Islet precursor cell (in vitro differentiated cells): ENCODE measurements at places on chromosomes 2 and 18.

DNA sequence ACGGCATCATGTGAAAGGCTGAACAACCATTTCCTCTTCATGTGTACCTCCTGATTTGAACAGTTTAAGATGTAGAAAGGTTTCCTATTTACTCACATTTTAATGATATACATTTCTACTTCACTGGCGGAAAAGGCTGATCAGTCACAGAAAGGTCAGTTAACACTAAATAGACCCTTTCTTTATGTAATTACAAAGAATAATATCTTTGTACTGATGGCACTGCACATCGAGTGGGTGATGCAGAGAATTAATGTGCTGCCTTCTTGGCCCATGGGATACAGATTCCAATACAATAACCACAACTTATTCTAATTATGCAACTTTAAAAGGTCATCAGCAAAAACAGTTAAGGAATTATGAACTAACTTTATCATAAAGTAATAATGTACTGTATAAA is 328.5 kb upstream of the KLHL14 start:
- DNase-seq = no peak

- no peak for DNase-seq
These were observed 429.1 kb downstream of the CBLN2 start for GRCh38 chr18:72114801-72115594.

DNA sequence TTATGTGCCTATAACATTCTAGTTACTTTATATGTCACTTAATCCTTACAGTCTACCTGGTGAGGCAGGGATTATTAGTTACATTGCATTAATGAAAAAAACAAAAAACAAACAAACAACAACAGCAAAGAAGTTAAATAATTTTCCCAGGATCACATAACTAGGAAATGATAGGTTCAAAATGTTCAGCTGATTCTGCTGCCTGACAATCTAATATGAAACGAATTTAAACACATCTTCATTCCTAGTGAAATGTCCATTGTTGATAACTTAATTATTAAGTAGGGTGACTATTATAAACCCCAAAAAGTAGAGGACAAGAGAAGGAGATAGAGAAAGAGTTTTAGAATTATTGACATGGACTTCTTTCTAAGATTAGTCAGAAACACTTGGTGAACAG is 22.6 kb downstream of the HOXD1 start:
- no peak for DNase-seq

- no peak for DNase-seq
These were observed 15.8 kb upstream of the PRSS56 start for GRCh38 chr2:232504438-232504837.

GRCh38 chr2:68798569-68798968 is 64.0 kb downstream of the ARHGAP25 start:
- no peak for DNase-seq

DNA sequence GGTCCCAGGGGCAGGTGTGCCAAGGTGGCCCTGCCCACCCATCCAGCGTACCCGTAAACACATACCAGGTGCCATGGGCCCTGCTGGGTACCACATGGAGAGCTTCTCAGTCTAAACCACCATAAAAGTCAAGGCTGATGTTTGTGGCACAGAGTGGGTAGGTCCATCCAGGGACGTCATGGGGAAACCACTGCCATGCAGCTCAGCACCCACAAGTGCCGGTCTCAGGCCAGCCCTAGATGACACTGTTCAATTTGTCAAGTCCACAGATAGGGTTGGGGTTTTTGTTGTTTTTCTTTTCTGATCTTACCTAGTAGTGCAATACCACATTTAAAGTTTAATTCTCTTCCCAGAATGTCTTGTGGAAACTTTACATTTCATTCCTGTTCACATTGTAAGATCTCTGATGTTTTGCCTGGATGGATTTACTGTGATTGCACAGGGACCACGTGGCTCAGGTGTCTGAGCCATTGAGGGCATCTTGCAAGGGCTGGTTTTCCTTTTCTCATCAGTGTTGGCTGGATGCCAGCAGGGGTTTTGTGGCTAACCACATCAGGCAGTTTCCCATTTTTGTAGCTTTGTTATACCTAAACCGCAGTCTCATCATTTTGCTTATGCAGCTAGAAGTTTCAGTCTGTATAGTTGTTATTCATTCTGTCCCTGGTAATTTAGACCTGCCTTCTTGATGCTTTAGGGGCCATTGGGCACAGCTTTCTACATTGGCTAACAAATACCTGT is 64.7 kb downstream of the STK25 start:
- DNase-seq = no peak

DNA sequence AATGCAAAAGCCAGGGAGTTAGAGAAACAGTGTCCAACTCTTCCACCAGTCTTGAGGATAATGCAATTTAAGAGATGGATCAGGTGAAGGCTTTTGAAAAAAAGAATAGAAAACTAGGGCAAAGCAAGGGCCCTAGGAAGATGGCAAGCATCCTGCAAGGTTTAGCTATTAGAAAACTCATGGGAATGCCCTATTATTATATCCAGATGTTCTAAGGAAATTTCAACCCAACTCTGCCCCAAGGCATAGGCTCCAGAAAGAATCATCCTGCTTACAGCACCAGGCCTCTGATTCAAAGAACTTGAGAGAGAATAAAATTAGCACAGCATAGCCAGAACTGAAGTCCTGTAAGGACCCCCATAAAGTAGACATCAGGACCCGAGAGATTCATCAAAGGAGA is 68.1 kb downstream of the EN1 start:
- DNase-seq = peak; percentile 4

- DNase-seq = no peak
These were observed 136.4 kb downstream of the SH3RF3 start for GRCh38 chr2:109265369-109265768.

- DNase-seq = peak; percentile 85
These were observed 9.4 kb upstream of the ITGB6 start for GRCh38 chr2:160209516-160209856.

GRCh38 chr18:74244554-74244953 is 47.2 kb downstream of the CYB5A start:
- no peak for DNase-seq

DNA sequence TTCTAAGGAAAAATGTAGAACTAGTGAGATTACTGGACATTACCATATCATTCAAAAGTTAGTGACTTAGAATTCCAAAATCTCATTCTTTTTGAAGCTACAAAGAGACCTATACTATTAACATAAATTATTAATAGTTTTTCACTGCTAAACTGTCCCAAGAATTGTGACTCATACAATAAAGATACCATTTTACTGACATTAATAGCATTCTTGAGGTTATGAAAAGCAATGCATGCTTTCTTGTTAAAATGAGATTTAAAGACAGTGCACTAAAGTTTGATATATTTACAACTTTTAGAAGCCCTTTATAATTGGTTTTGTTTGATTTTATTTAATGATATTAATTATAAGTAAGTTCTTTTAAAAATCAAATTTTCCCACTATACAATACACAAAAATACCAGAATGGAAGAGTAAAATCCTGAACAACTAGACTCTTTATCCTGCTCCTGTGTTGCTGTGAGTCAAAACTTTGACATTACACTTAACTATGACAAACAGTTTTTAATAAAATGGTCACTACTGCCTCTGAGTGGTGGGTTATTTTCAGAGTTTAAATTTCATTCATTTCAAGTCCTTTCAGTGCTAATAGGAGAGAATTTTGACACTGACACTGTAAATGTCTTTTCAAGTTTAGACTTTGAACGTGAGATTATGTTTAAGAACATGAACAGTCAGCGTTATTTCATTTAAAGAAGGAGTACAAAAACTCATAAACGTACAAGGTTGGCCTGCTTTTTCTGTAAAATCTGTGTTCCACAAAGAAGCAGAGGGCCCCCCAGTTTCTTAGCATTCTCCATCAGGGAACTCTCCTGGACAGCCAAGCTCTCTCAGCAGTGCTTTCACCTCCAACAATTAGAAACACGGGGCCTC is 54.5 kb downstream of the FAM124B start:
- DNase-seq = no peak

DNA sequence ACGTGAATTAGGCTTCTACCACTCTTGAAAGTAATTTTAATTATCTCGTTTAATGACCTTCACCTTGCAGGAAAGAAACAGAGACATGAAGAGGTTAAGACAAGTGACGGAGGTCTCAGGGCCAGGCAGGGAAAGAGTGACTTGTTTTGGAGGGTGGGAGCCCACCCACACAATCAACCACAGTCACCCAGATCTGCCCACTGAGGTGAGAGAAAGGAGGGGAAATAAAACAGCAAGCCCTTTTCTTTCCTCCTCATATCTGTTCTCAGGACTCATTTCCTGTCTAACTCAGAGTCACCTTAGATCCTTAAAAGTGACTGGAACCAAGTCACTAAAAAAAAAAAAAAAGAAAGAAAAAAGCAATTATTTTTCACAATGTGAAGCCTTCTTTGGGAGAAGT is 26.8 kb downstream of the ATP8B1 start:
- no peak for DNase-seq

GRCh38 chr18:34752056-34752455 is 42.0 kb downstream of the DTNA start:
- no peak for DNase-seq

- DNase-seq = no peak
These were observed 896.1 kb downstream of the NRXN1 start for GRCh38 chr2:50135821-50136220.

- DNase-seq = no peak
These were observed 366.7 kb upstream of the KCNJ3 start for GRCh38 chr2:154331784-154332183.

GRCh38 chr2:239245107-239245506 is 155.7 kb downstream of the HDAC4 start:
- DNase-seq = peak; percentile 43

GRCh38 chr2:222306393-222307142 is 7.8 kb upstream of the PAX3 start:
- no peak for DNase-seq

DNA sequence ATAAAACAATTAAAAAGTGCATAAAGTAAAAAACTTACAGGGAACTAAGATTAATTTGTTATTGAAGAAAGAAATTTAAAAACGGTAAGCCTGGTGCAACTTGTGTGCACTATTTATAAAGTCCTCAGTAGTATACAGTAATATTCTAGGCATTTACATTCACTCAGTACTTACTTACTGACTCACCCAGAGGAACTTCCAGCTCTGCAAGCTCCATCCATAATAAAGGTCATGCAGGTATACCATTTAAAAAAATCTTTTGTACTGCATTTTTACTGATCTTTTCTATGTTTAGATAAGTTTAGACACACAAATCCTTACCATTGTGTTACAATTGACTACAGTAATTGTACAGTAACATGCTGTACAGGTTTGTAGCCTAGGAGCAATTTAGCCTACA is 51.5 kb upstream of the NXPH2 start:
- DNase-seq = no peak

- peak; percentile 56 for DNase-seq
These were observed 16.2 kb upstream of the RHOB start for GRCh38 chr2:20430461-20431300.

DNA sequence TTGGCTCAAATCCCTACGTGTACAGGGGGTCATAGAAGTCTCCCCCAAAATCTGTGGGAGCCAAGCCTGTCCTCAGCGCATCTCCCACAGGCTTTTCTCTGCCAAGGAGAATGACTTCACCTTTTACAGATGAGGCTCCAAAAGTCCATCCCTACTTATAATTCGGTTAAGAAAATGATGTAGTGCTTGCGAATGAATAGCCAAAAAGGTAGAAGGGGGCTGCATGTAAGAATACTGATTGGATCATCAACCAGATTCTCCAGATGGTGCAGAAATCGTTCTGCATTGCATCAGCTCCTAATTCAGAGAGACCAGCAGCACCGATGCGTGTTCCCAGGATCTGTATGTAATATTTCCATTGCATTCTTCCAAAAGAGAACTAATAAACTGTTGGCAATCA is 91.9 kb downstream of the EPHA4 start:
- no peak for DNase-seq

GRCh38 chr18:77711096-77711495 is 461.4 kb downstream of the GALR1 start:
- DNase-seq = no peak

DNA sequence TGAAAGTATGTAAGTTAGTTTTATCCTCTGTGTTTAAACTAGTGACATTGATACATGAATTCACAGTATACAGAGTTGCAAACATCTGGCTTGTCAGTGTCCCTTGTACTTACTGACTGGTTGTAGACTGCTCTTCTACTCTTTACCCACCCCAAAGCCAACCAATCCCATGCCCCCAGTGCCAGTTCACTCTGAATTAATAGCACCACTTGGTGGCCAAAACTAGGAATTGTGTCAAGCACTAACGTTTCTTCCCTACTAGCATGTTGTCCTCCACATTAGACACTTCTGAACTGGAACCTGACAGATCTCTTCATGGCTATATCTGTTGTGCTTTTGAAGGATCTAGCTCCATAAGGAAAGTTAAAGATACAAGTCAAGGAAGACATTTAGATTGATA is 27.2 kb upstream of the OTX1 start:
- DNase-seq = peak; percentile 68

- DNase-seq = peak; percentile 92
These were observed at the start of gene IRS1 for GRCh38 chr2:226799211-226799975. IRS1 (minus strand) TSS chr2:226799820; CDS start chr2:226798738, 1,082 bp downstream.

GRCh38 chr2:12636837-12637581 is 79.7 kb upstream of the TRIB2 start:
- DNase-seq = no peak

DNA sequence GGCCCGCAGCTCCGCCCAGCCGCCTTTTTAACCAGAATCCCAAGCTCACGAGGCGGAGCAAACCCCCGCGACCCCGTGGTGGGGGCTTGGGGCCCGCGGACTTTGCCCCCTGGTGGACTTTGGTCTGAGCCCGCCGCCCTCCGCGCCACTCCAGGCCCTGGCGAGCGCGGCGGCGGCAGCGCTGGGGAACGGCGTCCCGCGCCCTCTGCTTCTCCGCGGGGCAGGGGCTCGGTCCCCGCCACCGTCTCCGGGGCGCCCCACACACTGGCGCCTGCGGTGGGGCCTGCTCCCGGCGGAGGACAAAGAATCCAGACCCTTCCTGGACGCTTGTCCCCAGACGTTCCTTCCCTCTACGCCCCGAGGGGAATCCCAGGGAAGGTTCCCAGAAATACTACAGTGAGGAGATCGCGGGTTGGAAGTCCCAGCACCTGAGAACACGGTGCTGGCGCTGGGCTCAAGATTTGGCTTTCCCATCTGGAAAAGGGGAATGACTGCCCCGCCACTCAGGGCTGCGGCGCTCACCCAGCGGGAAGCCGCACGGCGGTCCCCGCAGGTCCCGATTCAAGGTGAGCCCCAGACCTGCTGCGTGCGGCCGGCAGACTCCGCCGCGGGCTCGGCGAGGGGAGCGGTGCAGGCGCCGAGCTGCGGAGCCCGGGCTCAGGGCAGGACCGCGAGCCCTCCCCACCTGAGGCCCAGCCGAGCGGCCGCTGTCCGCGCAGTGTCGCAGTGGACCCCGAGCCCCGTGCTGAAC is at the start of gene HAAO:
TSS of gene HAAO (minus strand) at position 1 of the 751 bp plus-strand sequence. CDS start 47 bp downstream, outside the sequence.
- DNase-seq = peak; percentile 83
